ENCODE measurements at places on chromosomes 6 and 20. TPM values are rescaled to one million over a fixed set of nuclear protein-coding genes. Genes with fewer than 3 reads are reported as not detected.
A peak's percentile ranks its signal among the peaks of the same experiment; 100 is the strongest.

DNA sequence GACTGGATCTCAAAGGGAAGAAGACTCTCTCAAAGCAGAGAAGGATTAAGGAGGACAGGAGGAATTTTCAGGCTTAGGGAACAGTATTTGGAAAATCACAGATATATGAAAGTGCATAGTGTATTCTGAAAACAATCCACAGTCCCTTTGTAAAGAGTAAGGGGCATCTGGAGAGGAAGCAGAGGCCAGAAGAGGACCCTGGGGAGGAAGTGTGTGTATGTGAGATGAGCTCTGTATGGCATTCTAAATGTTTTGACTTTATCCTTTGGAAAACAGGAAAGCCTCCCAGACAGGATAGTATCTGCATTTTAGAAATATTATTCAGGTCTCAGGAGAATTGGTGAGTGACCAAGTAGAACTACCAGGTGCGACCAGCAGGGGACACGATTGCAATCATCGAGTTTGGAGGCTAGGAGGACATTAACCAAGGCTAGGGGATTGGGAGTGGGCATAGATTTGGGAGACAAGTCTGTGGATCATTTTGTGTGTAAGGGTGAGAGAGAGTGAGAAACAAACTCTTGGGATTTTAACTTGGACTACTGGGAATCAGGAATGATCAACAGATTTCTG is 38.3 kb upstream of the FAM184A start:
- H3K27ac ChIP-seq = no peak overlapping the region
- no peaks in the 10 kb centered on the region for H3K36me3 ChIP-seq
- H3K27me3 ChIP-seq = no peaks in the 10 kb centered on the region
- DNase-seq = no peak
- H3K4me1 ChIP-seq = no peaks in the 10 kb centered on the region

- H3K36me3 ChIP-seq = peaks cover 15% of the 10 kb centered on the region
- peaks cover 10% of the 10 kb centered on the region for H3K4me1 ChIP-seq
- no peak for DNase-seq
- H3K4me3 ChIP-seq = peak overlapping the region; percentile 30
Observed at GRCh38 chr6:29525311-29525639, 34.3 kb downstream of the UBD start.

DNA sequence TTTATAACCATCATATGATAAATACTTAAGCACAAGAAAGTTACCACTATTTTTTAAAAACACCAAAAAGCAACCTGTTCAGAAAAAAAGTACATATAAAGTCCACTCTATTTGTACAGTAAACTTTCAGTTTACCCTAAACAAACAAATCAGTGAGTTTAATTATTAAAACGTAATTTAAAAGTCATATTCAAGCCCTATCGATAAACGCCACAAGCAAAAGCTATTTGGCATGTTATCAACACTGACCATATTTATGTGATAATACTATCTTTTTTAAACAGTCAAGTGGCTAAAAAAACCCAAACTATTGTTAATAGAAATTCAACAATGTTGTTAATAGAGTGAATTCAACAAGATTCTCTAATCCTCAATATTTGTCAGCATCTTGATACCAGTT is 1.9 kb downstream of the KATNA1 start:
- H3K36me3 ChIP-seq = no peaks in the 10 kb centered on the region
- H3K27me3 ChIP-seq = no peaks in the 10 kb centered on the region
- H3K4me3 ChIP-seq = peak overlapping the region; percentile 93
- DNase-seq = no peak
- no peak overlapping the region for H3K27ac ChIP-seq

DNA sequence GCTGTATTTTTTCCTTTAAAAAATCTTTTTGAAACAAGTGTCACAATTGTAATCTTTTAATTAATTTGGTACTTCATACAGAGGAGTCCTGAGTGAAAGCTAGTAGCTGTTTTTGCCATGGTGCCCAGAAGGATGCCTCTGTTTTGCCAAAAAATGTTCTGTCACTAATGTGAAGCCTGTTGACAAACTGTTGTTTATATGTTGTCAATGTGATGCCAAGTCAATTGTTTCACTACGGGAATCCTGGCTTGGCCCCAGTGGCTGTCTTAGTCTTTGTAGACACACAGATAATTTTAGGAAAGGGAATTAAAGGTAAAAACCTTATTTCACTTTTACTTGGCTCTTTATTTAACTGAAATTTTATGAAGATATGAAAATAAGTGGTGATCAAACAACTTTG is 706.4 kb upstream of the MMS22L start:
- no peaks in the 10 kb centered on the region for H3K36me3 ChIP-seq
- peaks cover 3% of the 10 kb centered on the region for H3K4me1 ChIP-seq
- no peak overlapping the region for H3K27ac ChIP-seq
- no peak overlapping the region for H3K4me3 ChIP-seq
- no peak for DNase-seq
- no peaks in the 10 kb centered on the region for H3K27me3 ChIP-seq

DNA sequence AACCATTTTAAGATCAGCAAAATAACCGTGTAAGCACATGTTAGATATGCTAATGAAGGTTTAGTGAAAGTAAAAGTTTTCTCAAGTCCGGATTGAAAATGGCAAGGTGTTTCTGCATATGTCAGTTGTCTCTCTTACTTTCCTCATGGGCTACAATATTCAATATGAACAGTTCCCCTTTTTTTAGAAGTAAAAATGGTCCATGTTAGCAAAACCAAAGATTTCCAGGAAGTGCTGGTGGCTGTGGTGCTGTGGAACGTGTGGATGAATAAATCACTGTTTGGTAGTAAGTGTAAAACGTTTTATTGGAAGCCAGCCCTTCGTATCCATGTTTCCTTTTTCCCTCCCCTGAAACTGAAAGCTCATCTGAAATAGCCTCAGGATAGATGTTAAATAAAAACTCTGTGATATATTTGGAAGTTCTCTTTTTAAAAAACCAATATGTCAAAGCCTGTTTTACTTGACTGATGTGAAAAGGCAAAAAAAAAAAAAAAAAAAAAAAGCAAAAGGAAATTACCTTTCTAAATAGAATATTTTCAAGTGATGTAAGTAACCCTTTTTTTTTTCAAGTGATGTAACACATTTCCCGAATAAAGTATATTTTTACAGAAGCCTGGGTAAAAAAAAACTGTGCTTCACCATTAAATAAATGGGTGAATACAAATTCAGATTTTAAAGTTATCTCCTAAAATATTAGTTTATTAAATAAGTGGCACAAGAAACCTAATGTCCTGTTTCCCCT is 41.9 kb downstream of the PLEKHG1 start:
- no peaks in the 10 kb centered on the region for H3K27me3 ChIP-seq
- no peak for DNase-seq
- H3K36me3 ChIP-seq = no peaks in the 10 kb centered on the region
- H3K4me1 ChIP-seq = peaks cover 2% of the 10 kb centered on the region
- no peak overlapping the region for H3K27ac ChIP-seq

DNA sequence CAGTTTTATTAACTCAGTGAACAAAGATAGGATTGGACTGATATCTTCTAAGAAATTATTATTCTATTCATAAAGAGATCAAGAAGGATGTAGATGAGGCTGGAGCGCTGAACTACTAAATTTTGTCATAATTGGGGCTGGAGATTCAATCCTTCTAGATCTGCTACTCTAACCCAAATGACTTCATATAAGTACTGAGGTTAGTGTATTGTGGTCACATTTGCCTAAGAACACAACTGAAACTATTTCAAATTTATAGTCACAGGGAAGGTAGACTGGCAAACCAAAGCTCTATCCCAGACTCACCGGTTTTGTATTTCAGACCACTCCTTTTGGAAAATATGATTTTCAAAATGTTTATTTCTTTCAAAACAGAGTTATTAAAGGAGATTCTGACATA is 96.7 kb downstream of the BMP5 start:
- no peak overlapping the region for H3K27ac ChIP-seq
- H3K27me3 ChIP-seq = no peaks in the 10 kb centered on the region
- DNase-seq = no peak
- H3K4me3 ChIP-seq = no peak overlapping the region
- no peaks in the 10 kb centered on the region for H3K36me3 ChIP-seq
- H3K4me1 ChIP-seq = peaks cover 3% of the 10 kb centered on the region

GRCh38 chr6:49909563-49909962 is 43.2 kb upstream of the CRISP1 start:
- no peaks in the 10 kb centered on the region for H3K36me3 ChIP-seq
- no peak overlapping the region for H3K27ac ChIP-seq
- H3K27me3 ChIP-seq = no peaks in the 10 kb centered on the region
- DNase-seq = no peak
- H3K4me3 ChIP-seq = no peak overlapping the region

DNA sequence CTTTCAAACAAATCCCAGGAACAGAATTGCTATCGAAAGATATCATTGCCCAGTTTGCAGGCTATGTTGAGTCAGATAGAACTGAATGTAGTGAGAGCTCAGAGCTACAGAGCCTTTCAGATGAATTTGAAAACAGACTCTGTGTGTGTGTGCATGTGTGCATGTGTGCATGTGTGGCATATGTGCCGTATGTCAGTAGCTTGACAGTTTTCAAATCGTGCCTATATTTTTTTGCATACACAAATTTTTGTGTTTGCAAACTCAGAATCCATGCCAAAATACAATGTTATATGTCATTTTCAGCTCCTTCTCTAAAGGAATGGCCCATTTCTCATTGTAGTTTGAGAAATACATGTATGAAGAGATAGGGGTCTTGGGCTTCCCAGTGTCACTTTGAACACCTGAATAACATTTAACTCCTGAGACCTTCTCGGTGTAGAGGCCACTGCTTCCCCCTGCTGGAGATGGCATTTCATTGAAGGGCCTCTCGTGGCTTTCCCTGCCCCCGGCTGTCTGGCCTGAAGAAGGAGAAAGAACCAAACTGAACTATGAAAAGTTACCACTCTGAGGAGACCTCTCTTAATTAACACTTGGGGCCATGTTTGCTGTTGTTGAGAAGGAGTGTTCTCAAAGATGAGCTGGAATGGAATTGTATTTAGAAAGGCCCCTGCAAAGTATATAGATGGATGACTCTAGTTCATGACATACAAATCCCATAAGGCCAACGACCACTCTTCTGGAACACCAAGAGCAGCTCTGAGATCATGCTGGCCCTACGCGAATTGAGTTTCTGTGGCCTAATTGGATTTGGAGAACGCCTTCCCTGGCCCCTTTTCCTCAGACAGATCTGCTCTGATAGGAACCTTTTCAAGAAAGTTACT is 58.7 kb downstream of the VAPB start:
- peak; percentile 73 for DNase-seq
- no peak overlapping the region for H3K4me3 ChIP-seq
- H3K27me3 ChIP-seq = no peaks in the 10 kb centered on the region
- H3K36me3 ChIP-seq = peaks cover 7% of the 10 kb centered on the region
- H3K27ac ChIP-seq = no peak overlapping the region

DNA sequence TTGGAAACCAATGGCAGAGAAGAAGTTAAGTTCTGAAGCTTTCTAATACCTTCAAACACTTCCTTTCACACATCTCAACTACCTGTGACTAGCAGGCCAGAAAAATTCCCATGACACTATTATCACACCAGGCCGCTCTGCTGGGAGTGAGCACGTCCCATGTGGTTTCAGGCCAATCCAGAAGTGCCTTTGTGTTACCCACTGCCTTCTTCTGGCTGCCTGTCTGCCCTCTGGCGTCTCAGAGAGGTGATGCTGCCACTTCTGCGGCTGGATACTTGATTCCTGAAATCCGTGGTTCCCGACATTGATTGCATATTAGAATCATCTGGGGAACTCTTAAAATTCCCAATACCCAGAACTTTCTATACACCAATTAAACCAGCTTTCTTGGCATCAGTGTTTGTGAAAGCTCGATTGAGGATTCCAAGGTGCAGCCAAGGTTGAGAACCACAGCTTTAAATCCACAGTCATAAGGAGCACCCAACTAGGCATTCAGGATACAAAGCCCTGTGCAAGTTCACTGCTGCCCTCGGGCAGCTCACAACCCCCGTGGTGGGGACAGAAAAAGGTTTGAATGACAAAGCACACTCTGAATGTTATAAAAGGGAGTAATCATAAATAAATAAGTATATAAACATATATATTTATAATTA is 65.6 kb downstream of the STMND1 start:
- no peaks in the 10 kb centered on the region for H3K4me1 ChIP-seq
- 0 out of 3 replicates have a peak, but pooled peaks cover 2% of the 10 kb centered on the region for H3K36me3 ChIP-seq
- peak; percentile 87 for DNase-seq
- H3K27ac ChIP-seq = no peak overlapping the region

DNA sequence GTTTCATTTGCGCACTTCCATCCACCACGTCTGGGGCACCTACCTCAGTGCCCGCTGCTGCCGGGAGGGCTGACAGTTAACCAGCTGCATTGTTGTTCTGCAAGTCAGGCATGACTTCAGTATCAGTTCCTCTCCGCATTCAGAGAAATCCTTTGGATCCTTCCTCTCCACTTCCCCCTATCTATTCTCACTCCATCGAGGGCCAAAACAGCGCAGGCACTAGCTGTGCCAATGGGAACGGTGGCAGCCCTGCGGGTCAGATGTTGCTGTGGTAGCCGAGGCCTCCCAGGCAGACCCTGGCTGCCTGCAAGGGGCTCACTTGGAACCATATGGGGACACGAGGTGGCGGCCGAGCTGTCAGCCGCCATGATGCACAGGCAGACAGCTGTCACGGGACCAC is 64.2 kb upstream of the INSM1 start:
- H3K4me3 ChIP-seq = no peak overlapping the region
- no peaks in the 10 kb centered on the region for H3K27me3 ChIP-seq
- H3K36me3 ChIP-seq = no peaks in the 10 kb centered on the region
- no peak for DNase-seq
- no peaks in the 10 kb centered on the region for H3K4me1 ChIP-seq
- no peak overlapping the region for H3K27ac ChIP-seq

DNA sequence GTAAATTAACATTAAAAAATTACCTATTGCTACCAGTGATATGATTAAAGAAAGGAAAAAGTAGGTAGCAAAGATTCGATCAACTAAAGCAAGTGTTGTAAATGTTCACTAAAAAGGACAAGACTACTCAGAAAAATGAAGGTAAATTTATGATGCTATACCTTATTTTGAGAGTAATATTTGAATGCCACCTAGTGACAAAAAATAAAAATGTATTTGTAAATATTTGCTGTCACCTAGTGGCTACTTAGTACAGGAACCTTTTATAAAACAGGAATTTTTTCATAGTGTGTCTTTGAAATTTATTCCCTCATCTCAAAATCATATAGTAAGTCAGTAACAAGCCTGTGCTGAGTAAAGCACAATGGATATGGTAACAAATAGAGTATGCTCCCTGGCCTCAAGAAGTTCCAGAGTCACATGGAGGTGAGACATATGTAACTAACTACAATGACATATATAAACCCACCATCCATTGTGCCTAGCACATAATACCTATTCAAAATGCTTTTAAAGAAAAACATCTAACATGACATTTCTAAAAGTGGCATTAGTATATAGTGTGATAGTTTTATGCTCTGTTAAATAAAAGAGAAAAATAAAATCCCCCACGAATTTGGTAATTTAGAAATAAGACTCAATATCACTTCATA is 193.1 kb upstream of the SIM1 start:
- H3K36me3 ChIP-seq = peaks cover 4% of the 10 kb centered on the region
- H3K4me1 ChIP-seq = peaks cover under 1% of the 10 kb centered on the region
- H3K27me3 ChIP-seq = no peaks in the 10 kb centered on the region
- DNase-seq = no peak

IPCEF1 gene
- total RNA-seq = 0.48 TPM

SRSF12 gene
- 7.6 TPM for total RNA-seq

CTAGE9 gene
- total RNA-seq = not detected

LBP gene
- 0.35 TPM for total RNA-seq

CCM2L gene
- total RNA-seq = 5.2 TPM

Data from H9 (cell line).